Fibroblast of skin of left quadriceps (primary cell): ENCODE measurements at places on chromosomes 2 and 18.

- peak; percentile 81 for DNase-seq
Observed at GRCh38 chr2:205188239-205189138, 493.8 kb upstream of the NRP2 start.

- DNase-seq = no peak
Observed at GRCh38 chr2:5657231-5657630, 35.0 kb upstream of the SOX11 start.

DNA sequence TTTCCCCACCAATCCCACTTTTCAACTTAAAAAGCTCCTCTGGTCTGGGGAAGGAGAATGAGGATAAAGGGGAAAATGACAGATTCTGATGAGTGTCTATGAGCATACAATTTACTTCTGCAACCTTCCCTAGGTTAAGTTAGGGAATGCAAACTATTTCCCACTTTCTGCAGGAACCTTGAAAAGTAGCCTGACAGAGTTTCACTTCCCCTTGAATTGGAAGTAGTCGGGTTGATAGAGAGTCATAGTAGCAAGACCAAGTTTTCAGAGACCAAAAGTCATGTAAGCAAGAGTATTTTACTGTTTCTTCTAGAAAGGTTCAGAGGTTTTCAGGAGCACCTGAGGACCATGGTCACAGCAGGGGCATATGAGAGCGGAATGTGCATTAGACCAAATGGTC, 815.1 kb downstream of the CPS1 start:
- DNase-seq = no peak

- DNase-seq = no peak
Observed at GRCh38 chr2:50614056-50614455, 417.9 kb downstream of the NRXN1 start.

DNA sequence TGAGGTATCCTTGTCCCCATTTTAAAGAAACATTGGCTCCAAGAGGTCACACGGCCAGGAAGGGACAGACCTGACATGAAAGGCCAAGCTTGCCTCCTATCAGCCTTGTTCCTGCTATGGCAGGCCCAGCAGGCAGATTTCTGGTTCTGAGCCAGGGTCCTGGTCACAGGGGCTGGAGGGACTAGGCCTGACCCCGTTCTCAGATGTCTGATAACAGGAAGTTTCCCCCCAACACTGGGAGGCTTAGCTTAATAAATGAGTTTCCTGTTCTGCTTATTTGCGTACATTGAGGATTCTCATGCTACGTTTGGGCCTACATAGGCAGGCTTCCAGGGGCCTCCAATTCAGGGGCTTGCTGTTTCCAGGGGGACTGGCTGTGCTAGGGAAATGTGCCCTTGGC, 107.8 kb upstream of the LTBP1 start:
- DNase-seq = no peak

GRCh38 chr2:8265476-8266226, 416.2 kb upstream of the ID2 start:
- DNase-seq = no peak

DNA sequence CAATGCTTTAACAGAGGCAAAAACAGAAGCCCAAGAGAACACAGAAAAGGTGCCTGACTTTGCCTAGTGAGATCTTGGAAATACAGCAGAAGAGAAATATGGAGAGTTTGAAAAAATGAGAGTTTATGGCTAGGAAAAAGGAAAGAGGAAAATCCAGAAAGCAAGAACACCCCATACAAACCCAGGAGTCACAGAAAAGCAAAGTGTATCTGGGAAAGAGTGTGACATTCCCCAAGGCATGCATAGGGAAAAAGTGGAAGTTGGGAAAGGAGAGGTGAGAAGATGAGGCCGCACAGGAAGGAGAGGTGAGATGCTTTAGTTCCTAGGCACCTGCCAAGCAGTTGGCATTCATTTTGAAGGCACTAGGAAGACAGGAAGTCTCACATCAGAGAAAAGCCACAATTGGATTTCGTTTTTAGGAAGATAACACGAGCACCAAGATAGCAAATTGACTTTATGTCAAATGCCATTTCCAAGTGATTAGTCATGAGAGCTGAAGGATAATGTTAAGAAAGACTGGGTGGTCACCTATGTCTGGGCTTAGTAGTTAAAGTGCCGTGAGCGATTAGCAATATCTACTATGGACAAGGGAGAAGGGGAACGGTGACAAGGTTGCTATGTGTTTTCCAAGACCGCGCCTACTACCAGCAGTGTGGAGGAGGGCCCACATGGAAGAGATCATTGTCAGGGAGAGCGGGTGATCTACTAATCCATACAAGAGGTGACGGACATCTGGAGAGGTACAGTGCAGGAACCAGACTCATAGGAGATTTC, 224.1 kb upstream of the PARD3B start:
- DNase-seq = no peak

- DNase-seq = peak; percentile 13
Observed at GRCh38 chr2:186726938-186727337, 33.1 kb downstream of the FAM171B start.

DNA sequence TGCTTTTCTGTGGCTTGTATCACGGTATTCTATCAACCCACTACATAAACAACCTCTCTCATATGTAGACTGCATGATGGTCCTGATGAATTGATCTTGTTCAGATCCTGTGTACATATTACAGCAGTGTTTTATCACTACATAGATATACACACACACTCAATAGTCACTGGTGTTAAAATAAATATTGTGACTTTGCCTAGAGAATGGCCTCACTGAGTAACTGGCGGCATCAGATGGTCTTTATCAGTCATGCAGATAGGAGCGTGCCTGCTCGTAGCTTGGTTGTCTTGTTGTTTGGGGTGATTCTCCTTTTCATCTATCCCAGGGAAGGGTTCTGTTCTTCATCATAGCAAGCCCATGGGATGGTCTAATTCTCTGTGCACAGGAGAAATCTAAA, 18.4 kb upstream of the CTAGE1 start:
- no peak for DNase-seq

DNA sequence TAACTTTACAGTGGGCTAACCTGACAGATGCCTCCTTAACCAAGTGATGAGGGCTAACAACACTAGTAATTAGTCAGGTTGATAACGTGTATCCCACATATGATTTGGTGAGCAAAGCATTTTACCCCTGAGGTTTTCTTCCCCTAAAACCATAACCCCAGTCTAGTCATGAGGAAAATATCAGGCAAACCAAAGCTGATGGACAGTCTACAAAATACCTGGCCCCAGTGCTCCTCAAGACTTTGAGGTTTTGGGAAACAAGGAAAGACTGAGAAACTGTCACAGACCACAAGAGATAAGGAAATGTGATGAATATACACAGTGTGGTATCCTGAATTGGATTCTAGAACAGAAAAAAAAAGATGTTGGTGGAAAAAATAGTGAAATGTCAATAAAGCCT, 28.5 kb downstream of the MAP3K20 start:
- DNase-seq = no peak

DNA sequence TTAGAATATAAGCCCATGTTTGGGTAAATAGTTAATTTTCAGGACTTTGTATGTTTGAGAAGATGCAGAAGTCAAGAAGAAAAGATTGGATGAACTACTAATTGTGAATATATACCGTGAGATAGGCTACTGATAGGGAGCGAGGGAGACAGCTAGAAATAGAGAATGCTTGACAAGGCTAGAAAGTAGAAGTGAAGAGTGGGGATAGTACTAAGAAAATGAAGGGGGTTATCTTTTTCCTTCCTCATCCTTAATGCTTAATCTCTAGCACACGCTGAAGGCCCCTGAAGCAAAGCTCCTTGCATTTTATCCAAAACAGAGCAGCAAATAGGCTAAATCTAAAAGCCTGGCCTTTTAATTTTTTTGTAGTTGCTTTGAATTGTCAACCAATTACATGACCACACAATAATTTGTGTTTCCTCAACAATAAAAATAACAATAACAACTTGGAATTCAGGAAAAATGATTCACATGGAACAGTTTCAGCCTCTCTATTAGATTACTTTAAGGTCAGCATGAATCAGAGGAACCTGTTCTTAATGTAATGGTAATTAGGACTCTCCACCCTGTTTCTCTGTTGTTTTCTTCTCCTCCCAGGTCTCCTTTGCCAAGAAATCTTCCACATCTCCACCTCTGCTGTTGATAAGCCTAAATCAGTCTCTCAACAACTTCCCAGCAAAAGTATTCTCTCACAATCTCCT, 1071.3 kb upstream of the ZEB2 start:
- DNase-seq = no peak

GRCh38 chr2:149860276-149860921, 272.8 kb upstream of the MMADHC start:
- DNase-seq = peak; percentile 68
